ENCODE measurements at places on chromosomes 4 and X.

DNA sequence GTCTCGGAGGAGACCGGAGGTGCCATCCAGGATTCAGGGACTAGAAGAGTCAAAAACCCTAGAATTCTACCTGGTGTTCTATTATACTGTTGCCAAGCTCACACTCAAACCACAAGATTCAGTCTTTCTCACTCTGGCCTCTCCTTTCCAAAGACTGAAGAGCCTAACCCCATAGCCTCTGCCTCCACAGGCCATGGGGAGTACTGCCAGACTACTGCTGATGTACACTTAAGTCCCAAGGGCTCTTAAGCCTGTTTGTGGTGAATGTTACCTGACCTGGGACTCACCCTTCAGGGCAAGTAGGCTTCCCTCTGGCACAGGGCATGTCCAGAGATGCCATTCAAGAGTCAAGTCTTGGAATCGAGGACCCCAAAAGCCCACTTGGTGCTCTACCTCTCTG lies 58.9 kb upstream of the IRS4 start:
- DNase-seq = no peak

- DNase-seq = no peak
Observed at GRCh38 chr4:80360084-80360483, 24.6 kb downstream of the CFAP299 start.

GRCh38 chr4:9924750-9925149 lies 96.5 kb downstream of the SLC2A9 start:
- peak; percentile 52 for DNase-seq

DNA sequence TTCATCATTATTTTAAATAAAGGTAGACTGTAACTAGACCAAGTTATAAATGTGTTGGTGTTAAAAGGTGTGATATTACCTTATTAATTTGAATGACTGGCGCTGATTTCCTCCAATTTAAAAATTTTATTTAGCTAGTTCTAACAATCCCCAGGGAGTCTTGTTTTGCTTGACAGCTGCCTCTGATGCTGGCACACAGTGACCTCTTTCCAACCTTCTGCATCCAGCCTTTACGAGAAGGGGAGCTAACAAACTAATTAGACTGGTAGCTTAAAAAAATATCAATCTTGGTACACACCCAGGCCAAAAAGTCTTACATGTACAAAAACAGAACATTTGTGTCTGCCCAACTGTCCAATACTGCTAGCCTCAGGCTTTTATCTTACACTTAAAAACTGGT lies 51.8 kb upstream of the ENPEP start:
- DNase-seq = no peak

GRCh38 chr4:151199319-151200190 lies 77.4 kb upstream of the PRSS48 start:
- no peak for DNase-seq

GRCh38 chr4:129094347-129094746 lies 1.0 kb upstream of the SCLT1 start:
- DNase-seq = no peak

GRCh38 chr4:56240554-56241174 lies 146.6 kb downstream of the AASDH start:
- no peak for DNase-seq

DNA sequence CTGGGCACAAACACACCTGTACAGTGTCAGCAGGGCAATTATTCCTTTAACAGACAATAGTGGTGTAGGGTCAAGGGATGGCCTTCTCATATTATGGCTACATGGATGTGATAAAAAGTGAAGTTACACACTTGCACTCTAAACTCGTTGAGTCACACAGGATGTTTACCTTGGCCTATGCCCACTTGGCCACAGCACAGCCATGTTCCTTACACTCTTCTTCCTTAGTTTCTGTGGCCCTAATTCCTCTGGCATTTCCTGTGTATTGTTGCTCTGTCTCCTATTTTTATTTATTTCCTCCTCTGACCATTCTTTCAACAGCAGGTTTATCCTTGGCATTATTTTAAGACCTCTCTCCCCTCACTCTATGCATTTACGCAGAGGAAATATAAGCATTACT lies 86.8 kb upstream of the NPFFR2 start:
- DNase-seq = no peak
